ENCODE measurements at places on chromosomes 11 and 22.
A peak's percentile ranks its signal among the peaks of the same experiment; 100 is the strongest.

GRCh38 chr22:37244114-37244921 lies at the start of gene RAC2:
Gene RAC2, minus strand, starts transcription at chr22:37244269. Its CDS starts 121 bp downstream, at chr22:37244148.
- peak; percentile 97 for DNase-seq

DNA sequence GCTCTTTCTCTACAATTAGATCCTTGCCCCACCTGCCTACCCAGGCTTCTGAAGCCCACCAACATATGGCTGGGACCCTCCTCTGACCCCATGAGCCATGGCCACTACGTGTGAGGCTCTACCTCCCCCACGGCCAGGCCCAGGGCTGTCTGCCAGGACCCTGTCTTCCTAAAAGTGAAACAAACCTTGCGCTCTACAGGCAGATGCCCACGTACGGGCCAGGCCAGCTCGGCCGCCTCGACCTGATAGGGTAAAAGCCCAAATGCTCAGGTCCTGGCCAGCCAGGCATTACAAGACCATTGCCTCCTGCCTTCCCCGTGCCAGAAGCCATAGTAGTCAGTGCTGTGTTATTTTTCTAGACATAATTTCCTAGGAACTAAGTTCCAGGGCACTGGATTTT lies 1496.4 kb downstream of the BRD1 start:
- no peak for DNase-seq

DNA sequence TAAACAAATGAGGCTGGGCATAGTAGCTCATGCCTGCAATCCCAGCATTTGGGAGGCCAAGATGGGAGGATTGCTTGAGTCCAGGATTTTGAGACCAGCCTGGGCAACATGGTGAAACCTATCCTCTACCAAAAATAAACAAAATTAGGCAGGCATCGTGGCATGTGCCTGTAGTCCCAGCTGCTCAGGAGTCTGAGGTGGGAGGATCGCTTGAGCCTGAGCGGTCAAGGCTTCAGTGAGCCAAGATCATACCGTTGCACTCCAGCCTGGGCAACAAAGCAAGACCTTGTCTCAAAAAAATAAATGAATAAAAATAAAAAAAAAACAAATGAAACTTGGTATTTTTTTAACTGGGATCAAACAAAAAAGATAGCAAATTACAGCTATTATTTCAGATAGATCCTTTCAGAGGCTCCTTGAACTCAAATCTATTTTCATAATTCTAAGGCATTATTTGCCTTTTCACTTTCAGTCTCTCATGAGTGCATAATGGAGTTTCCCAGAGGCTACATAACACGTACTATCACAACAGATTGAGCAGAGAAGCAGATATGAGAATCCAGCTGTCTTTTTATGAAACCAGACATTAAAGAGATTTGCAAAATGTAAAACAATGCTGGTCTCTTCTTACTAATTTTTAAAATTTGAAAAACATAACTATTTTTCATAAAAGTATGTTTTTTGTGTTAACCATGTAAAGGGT lies 23.1 kb downstream of the DDIAS start:
- DNase-seq, result no peak

GRCh38 chr22:47205081-47205491 lies 442.6 kb downstream of the TBC1D22A start:
- no peak for DNase-seq

DNA sequence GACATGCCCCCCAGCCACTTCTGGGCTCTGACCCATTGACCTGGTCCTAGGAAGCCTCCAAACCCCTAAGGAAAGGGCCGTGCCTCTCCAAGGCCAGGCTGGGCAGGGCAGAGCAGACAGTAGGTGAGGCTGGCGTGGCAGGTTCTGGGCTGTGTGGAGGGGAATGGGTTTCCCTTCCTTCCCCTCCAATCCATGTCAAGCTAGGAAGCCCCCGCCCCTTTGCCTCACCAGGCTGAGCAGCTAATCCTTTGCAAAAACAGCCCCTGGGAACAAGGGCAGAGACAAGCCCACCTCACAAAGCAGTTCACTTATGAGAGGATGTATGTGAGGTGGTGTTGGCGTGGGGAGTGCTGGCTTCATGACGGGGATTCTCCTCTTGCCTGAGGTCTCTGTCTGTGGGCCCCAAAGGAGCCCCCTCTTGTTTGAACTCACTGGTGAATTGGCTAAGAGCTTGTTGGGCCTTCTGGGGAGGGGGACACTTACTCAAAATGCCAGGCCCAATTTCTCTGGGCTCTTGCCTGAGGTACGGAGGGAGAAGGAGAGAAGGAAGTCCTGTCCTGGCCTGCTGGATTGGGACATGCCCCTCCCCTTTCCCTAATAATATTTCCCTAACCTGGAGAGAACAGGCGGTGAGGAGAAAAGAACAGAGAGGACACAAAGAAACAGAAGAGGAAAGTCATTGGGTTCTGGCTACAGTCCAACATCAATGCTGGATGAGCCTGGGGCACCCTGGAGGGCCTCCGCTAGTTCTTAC lies 1.6 kb upstream of the TRIM29 start:
- no peak for DNase-seq

DNA sequence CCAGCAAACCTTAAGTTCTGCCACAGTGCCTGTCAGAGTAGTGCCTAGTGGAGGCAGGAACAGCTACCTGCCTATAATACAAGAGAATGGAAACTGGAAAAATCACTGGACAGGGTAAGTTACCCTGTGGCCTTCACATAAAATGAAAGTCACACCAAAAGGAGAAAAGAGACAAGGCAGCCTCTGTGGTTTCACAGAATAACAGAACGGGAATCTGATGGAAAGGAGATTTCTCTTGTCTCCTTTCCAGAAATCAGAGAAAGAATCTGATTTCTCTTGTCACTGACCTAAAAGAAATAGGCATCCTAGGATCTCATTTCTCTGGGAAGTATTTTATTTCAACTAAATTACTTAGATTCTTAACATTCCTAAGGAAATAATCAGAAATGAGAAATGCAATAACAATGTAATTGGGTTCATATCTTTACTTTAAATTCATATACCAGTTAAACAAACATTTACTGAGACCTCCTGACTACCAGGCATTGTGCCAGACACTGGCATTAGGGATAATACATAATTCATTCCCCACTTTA lies 41.6 kb downstream of the PRCP start:
- no peak for DNase-seq

GRCh38 chr11:13503393-13503792 lies 7.6 kb upstream of the PTH start:
- no peak for DNase-seq

DNA sequence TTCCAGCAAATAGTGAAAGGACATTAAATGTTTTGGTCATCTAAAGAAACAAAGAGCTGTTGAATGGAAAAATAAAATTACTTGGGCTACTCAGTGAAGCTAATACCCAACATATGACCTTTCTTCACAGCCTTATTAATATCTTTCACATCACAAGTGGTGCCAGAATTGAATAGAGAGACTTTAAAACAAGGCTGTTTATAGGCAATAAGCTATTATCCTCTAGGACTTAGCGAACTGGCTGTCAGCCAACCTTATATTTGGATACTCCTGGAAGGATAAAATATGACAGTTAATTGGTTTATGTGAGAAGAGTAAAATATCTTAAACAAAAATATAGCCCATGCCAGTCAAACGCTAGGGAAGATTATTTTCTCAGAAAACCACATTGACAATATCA lies 225.5 kb upstream of the BLID start:
- no peak for DNase-seq

DNA sequence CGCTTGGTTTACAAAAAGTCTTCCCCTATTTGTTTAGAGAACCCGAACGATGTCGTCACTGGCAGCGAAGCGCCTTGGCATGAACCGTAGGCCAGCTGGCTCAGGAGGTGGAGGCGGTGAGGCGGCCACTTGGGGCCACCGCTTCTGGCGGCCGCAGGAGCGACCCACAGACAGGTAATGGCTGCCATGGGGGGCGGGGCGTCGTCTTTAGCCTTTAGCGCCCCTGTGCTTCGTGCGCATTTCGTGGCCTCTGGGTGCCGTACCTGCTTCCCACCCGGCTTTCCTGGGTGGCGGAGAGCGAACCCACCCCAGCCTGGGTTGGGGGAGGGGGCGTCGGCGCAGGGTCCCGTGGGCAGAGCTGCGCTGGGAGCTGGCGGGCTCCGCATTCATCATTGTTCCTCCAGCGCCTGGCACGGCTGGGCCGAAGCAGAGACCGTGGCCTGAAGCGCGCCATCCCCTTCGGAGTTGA lies 469 bp upstream of the OSBP2 start:
- DNase-seq, result no peak

GRCh38 chr11:61541598-61541997 lies 33.0 kb downstream of the LRRC10B start:
- DNase-seq, result no peak

DNA sequence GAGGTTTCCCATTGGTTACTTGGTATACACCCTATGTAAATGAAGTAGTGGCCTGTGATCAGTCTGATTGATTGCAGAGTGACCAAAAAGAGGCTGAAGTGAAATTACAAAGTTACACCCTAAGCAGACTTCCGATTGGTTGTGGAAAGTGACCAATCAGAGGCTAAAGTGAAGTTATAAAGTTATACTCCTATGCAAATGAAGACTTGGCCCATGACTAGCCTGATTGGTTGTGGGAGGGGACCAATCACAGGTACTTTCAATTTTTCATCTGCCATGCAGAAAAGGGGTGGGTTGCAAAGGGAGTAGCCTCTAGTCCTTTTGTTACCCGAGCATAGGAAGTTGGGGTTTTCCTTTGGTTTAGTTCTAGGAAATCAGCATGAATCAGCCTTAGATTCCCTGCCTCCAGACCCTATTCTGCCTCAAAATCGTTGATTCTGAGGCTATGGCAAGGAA lies 18.1 kb upstream of the CSTF3 start:
- DNase-seq, result peak; percentile 52

DNA sequence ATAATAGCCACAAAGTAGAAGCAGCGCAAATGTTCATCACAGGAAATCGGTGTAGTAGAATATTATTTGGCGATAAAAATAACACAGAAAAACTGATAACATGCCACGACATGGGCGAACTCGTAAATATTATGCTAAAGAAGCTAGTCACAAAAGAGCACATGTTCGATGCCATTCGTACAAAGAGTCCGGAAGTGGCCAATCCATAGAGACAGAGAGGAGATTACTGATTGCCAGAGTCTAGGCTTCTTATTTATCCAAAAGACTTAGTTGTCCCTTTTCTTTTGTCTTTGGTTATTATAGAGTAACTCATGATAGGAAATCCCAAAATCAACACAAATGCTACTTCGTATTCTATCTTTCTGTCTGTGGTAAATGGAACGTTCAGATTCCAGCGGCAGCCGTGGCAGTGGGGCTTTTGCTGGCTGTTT lies 56.5 kb downstream of the MED15 start:
- DNase-seq, result no peak

DNA sequence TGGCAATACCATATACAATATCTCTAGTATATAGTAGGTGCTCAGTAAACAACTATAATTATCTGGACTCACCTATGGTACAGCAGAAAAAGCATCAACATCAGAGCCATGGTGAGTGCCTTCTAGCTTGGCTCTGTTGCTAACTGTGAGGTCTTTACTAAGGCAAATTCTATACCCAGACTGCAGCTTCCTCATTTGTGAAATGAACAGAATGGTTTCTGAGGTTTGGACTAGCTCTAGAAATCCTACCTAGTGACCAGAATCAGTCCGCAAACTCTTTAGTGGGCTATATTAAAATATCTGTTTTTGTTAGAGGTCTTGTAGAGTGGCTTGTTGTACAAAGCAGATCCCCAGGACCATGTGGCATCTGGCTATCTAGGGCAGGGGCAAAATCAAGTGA lies 3.7 kb downstream of the MS4A1 start:
- no peak for DNase-seq

DNA sequence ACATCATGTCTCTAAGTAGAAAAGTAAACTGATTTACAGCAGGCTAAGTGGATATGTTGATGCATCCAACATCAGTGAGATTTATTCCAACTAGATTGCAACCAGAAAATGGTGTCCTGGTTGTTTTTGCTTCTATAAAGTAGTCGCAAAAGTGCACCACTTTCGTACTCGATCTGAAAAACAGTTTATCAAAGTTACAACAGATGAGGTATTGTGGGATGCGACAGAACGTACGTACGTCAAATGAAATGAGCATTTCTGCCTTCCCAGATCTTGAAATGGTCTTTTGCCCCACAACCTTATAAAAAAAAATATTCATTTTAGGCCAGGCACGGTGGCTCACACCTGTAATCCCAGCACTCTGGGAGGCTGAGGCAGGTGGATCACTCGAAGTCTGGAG lies 13.7 kb downstream of the GRAP2 start:
- no peak for DNase-seq

- no peak for DNase-seq
These were observed 1.1 kb upstream of the TTLL8 start for GRCh38 chr22:50058906-50059880.

DNA sequence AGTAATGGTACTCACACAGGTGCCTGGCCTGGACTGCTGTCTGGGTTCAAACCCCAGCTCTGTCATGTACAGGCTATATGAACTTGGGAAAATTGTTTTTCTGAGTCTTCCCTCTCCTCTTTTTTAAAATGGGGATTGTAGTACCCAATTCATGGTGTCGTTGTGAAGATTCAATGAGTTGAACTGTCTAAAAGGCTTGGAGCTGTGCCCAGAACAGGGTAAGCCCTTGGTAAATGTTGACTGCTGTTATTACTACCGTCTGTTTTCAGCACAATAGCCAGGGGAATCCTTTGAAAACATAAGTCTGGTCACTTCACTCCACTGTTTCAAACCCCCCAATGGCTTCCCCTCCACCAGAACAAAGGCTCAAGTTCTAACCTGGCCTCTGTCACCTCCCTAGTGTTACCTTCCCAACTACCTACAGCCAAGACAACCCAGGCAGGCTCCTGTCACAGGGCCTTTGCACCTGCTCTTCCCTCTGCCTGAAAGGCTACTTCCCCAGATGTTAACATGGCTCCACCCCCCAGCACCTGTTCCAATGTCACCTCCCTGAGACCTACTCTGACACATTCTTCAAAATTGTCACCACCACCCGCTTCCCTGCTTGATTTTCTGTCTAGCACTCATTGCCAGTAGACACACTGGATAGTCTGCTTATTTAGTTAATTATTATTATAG lies 152.8 kb downstream of the CHST1 start:
- DNase-seq, result no peak

DNA sequence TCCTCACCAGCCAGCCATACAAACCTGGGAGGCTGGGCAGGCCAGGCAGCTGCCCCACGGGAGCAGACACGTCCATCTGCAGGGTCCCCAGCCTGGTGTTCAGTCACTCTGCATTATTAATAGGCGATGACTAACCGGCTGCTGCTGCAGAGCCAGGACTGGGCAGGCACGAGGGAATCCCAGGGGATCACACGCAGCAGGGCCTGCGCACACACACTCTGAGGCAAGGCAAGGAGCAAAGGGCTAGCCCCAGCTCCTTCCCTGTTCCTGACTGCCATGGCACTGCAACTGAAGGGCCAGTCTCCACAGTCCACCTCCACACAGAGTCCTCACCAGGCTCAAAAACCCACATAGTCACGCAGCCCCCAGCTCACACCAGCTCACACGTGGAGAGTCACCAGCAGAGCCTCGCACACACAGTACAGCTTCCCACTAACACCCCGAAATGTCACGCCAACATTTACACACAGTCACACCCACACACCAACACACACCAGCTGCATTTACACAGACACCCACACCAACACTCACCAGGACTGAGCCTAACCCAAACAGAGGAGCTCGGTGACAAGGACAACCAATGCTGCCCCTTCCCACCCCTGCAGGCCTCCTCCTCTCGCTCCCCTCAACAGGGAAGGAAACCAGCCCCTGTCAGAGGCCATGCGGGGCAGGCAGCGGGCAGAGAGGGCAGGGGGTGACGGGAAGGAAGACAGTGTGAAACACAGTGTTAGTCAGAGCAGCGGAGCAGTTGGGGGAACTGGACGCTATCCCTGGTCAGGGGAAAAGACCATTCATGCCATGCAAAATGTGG lies 47.3 kb downstream of the NRXN2 start:
- no peak for DNase-seq
